ENCODE measurements at places on chromosomes 6 and 20. TPM values are rescaled to one million over a fixed set of nuclear protein-coding genes. Genes with fewer than 3 reads are reported as not detected.

The ARMC12 gene
- 0.65 TPM for total RNA-seq

The TBC1D7 gene
- total RNA-seq = 12.2 TPM

The LY6G6C gene
- total RNA-seq = 0.39 TPM

The OR2H2 gene
- not detected for total RNA-seq

The HLA-DMB gene
- total RNA-seq = under 0.01 TPM

The HSF2 gene
- 17.3 TPM for total RNA-seq

The TULP1 gene
- total RNA-seq = not detected

The CALHM4 gene
- not detected for total RNA-seq

The TRAPPC3L gene
- not detected for total RNA-seq

The GNL1 gene
- total RNA-seq = 84.8 TPM

The SLC4A11 gene
- total RNA-seq = 1.6 TPM

The RAB32 gene
- total RNA-seq = 57.7 TPM

The GPR6 gene
- not detected for total RNA-seq

The HLA-DQA1 gene
- total RNA-seq = not detected

The CGA gene
- total RNA-seq = not detected

The FAM120B gene
- total RNA-seq = 14.1 TPM

The TXLNB gene
- total RNA-seq = not detected

The ZSWIM1 gene
- 17.5 TPM for total RNA-seq

The CCM2L gene
- not detected for total RNA-seq

The SLC2A10 gene
- 79.7 TPM for total RNA-seq

The PSMB8 gene
- total RNA-seq = 11.8 TPM

The DZANK1 gene
- 1.6 TPM for total RNA-seq

The BTNL2 gene
- not detected for total RNA-seq

The AP5S1 gene
- 25.9 TPM for total RNA-seq

The HFE gene
- total RNA-seq = 10.6 TPM

The ENPP3 gene
- total RNA-seq = 0.11 TPM

The APMAP gene
- 62.4 TPM for total RNA-seq

The JPH2 gene
- 155 TPM for total RNA-seq

The CEP43 gene
- 16.4 TPM for total RNA-seq

The BCAS1 gene
- total RNA-seq = 0.11 TPM

The PAK5 gene
- not detected for total RNA-seq

The TUBB1 gene
- total RNA-seq = not detected

The PBOV1 gene
- not detected for total RNA-seq

The ACSS1 gene
- 4.7 TPM for total RNA-seq

The CBLN4 gene
- not detected for total RNA-seq

Data from placental epithelial cell (primary cell).